Tibial nerve (tissue), 4 donors: ENCODE measurements at places on chromosomes 7 and 10.

GRCh38 chr10:128646956-128647355, 520.7 kb upstream of the MKI67 start:
- DNase-seq, result no peak

DNA sequence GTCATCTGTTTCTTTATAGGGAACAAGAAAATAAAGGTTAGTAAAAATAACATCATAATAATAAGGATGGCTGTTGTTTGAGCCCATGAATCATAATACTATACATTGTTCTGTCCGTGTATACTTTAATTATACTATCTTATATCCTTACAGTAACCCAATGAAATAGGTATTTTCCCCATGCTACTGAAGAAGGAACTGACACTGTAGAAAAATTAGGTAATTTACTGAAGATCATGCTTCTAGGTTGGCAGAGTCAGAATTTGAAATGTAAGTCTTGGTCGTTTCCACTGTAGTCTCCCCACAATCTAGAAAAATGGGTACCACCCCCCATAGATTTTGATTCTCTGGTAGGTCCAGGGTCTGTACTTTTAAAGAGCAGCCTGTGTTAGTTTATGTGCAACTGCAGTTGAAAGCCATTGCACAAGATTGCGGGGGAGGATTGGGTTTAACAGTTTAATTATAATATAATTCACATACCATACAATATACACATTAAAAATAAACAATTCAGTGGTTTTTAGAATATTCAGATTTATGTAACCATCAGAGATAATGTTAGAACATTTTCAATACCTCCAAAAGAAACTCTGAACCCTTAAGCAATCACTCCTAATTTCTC, 47.7 kb downstream of the SHOC2 start:
- DNase-seq, result no peak

DNA sequence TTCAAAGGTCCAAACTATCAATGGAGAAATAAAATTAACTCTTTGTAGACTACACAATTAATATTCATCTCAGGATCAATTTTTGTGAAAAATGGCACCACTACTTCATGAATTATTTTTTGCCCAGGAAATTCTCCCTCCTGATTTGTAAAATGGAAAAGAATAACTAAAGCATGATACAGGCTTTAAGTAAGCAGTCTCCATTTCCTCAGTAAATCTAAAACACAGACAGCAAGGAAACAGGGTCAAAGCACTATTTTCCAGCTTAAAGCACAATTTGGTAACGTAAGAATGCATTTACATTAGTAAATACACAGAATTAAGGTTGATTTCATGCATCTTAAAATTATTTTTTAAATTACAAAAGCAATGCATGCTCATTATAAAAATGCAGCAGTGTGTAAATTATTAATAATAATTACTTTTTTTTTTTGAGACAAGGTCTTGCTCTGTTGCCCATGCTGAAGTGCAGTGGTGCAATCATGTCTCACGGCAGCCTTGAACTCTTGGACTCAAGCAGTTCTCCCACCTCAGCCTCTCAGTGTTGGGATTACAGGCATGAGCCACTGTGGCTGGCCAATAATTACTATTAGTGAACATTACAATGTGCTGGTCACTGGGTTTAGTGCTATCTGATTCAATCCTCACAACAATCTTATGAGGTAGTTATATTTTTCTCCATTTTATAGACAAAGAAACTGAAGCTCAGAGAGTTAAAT, 26.1 kb upstream of the VCL start:
- no peak for DNase-seq

GRCh38 chr10:73653701-73654100, 2.1 kb downstream of the SYNPO2L start:
- DNase-seq, result no peak

DNA sequence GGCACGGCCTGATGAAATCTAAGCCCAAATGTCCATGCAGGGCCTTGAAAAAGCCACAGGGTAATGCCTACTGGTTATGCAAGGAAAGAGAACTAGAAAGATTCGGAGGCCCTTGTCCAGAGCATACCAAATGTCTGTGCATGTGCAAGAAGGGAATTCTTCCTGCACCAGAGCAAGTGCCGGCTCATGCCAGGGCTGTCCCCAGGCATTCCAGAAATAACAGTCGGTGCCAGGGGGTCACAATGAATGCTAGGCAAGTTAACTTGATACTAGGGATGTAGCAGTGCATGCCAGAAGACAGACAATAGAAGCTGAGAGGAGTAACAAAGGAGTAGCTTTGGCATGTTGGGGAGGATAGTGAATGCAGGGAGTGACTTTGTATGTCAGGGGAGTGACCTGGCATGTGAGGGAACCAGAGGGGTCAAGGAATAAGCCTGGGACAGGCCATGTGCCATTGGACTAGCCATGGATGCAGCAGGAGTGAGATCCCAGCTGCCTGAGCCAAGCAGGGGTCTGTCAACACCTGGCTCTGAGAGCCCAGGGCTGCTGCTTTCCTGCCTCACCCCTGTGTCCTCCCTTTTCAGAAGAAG, 119.5 kb upstream of the UNC5B start:
- DNase-seq, result no peak

DNA sequence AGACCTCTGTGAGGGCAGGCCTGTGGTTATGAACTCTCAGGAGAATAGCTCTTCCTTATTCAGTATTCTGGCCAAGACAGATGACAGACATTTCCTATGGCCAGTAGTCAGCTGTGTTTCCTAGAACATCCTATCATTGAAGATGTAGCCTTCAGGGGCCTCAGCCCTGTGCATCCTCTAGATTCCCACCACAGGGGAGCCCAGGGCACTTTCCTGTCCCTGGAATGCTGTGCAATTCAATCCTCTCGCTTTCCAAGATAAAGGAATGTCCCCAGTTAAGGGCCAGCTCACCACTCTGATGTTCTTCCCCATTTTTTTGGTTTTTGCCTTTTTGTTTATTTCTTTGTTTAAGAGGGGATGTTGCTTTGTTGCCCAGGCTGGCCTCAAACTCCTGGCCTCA, 578.8 kb upstream of the C7orf33 start:
- no peak for DNase-seq

DNA sequence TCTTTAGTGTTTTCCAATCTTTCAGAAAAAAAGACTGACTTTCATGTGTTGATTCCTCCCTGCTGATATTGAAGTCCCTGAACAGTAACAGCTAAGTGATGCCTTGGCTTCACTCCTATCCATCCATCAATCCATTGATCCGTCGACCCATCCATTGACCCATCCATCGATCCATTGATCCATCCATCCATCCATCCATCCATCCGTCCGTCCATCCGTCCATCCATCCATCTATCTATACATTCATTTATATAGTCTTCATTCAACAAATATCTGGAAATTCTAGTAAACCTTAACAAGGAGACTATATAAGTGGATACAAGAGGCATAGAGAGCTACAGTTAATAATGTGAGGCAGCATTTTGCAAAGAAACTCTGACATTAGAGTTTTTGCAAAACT, 21.6 kb upstream of the LAMB1 start:
- no peak for DNase-seq

- DNase-seq, result peak; percentile 30
These were observed at the start of gene HTR7 for GRCh38 chr10:90857635-90858460. Gene HTR7, minus strand, starts transcription at chr10:90858039. Its CDS starts 368 bp downstream, at chr10:90857671.

DNA sequence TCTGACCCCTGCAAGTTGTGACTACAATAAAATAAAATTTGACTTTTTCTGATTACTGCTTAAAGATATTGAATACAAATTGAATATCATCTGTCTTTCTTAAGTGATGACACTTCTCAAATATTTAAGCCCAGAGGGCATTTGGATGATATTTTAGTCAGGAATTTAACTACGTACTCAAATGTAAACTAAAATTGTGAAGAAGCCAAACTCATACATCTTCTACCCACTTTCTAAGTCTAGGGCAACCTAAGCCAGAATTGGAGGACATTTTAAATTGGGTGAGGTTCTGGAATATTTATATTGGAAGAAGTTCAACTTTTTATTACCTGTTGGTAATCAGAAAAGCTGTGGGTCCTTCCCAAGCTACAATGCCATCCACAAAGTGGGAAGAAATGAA, 149.1 kb upstream of the WDR11 start:
- no peak for DNase-seq

GRCh38 chr7:107180378-107180777, 11.6 kb downstream of the HBP1 start:
- DNase-seq, result no peak

DNA sequence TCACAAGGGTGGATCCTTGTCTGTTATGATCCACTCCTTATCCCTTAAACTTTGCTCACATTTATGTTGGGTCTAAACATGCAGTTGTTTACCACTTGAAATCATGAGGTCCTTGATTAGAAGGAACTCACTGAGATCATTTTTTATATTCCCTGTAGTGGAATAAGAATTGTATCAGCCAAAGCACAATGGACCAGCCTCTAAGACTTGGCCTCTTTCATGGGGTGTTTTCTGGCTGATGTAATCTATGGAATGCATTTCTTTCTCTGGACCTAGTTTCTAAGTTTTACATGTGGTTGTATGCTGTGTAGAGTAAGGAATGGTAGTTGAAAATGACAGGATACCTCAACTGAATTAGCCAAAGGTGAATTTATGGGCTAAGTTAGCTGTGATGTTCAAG, 376.6 kb downstream of the SORCS3 start:
- DNase-seq, result no peak

GRCh38 chr7:55514546-55515265, 57.6 kb downstream of the VOPP1 start:
- DNase-seq, result no peak

- DNase-seq, result no peak
These were observed 46.7 kb upstream of the DLG5 start for GRCh38 chr10:77973276-77973675.

DNA sequence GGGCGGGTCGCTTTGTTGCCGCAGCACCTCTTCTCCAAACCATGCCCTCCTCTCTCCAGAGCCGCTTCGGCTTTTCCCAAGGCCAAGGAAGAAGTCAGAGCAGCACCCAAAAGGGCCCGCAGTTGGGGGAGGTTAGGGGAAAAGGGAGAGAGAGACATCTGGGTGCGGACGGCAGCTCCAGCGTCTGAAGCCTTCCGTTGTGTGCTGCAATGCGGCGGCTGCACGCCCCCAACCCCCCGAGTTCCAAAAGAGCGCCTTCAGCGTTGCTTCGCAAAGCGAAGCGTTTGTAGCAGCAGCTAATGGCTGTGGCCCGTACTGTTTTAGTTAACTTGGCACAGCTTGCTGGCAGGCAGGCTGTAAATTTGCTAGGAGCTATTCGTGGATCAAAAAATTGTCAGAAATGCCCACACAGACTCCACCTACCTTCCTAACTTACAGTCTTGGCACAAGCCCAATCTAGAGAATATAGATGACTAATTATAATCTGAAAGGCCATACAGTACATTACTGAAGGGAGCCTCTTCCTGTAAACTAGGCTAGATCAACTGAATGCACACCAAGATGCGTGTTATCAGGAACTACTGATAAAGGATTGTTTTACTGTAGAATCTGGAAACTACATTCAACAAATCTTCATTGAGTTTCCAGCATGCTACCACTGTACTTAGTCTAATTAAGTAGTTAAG, 1.1 kb upstream of the KBTBD2 start:
- DNase-seq, result peak; percentile 25

- DNase-seq, result no peak
These were observed 140.3 kb downstream of the MACC1 start for GRCh38 chr7:20076835-20077234.

DNA sequence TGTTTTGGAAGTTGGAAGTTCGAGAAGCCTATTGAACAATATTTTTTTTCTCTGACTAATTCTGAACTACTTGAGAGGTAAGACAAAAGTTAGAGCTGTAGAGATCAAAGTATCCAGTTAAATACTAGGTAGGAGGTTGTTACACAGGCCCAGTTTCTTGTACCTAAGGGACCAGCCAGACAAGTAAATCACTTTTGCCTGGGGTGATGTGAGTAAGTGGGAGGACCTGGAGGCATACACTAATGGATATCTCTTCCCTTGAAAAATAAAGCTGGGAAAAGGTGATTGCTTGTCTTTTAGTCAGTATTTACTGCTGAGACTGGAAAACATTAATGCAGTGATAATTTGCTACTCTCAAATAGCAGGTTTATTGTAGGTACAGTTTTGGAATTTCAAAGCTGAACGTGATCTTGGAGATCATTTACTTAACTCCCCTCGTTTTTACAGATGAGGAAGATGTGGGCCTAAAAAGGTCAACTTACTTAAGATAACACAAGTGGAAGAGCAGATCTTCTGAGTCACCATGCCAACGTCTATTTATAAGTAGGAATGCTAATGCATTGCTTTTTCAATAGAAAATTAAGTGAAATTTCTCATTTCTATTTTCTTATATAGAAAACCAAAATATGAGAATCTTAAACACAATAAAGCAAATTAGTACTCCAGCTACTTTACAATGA, 181.3 kb downstream of the PPP1R9A start:
- DNase-seq, result no peak

DNA sequence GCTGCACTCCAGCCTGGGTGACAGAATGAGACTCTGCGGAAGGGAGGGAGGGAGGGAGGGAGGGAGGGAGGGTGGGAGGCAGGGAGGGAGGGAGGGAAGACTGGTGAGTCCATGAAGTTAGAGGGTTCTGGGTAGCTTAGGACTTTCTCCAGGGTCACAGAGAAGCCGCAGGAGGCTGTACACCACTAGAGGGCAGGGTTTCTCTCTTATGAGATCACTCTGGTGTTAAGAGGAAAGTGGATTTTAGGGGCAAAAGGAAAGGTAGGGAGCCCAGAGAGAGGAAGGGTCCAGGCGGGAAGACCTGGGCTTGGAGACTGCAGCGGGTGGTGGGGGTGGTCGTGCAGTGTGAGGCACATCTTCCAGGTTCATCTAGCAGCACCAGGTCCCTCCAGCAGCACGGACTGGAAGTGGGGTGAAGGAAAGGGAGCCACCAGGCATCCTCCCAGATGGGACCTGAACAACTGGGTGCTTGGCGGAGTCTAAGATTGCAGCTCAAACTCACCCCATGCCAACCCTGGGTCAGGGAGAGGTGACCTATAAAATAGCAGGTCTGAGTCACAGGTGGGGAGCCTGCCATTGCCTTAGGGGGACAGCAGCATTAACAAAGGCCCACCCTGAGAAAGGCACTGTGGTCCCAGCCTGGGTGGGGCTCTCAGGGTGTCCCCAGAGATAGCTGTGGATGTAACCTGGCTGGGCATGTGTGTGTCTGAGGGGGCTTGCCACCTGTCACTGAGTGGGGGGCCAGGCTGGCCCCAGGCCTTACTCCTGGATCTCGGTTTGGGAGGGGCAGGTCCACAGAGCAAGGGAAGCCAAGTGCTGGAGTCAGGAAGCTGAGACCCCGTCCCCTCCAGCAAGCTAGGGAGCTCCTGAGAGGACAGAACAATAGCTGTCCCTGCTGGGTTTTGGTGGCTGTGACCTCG, 48.5 kb upstream of the SLC29A3 start:
- no peak for DNase-seq

GRCh38 chr7:102842284-102842683, 70.5 kb upstream of the LRRC17 start:
- no peak for DNase-seq

- DNase-seq, result no peak
These were observed 143.6 kb downstream of the GLI3 start for GRCh38 chr7:42093349-42093905.

- DNase-seq, result no peak
These were observed 376.6 kb downstream of the RPS24 start for GRCh38 chr10:78410046-78410965.

- DNase-seq, result no peak
These were observed 676 bp downstream of the PLAC9 start for GRCh38 chr10:80133206-80133605.

GRCh38 chr7:144786522-144786921, 49.3 kb downstream of the TPK1 start:
- DNase-seq, result no peak
